ENCODE measurements at places on chromosomes 4 and X.
A peak's percentile ranks its signal among the peaks of the same experiment; 100 is the strongest.

DNA sequence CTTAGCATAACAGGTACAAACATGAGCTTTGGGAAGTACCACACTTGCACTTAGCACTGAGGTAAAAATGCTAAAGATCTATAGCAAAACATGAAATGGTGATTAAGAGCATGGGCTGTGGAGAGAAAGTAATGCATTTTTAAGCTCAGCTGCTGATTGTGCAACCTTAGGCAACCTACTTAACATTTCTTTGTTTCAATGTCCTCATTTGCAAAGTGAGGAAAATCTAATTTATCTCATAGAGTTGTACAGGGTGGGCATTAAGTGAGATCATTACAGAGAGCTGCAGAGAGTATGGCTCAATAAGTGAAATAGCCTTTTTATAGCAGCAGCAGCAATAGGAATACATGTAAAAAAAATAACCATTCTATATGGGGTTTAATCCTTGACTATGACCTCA is 87.0 kb downstream of the PAK3 start:
- no peak for DNase-seq

DNA sequence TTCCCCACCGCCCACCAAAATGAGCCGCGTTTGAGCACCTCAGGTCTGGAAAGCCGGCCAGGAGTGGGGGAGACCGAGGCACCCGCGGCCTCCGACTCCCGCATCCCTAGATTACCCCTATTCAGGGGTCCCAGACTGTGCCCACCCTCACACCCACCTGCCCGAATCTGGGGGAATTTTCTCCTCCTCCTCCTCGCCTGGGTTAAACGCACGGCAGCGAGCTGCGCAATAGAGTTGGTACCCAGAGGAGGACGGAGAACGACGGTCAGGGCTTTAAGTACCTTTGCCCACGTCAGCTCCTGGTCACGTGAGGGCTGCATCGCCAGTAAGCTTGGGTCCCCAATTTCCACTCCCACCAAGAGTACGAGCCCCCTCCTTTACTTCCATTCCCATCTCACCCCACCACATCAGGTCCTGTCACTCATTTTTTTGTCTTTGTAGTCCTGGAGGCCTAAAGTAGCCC is at the start of gene ARMCX2:
Gene ARMCX2, minus strand, starts transcription at position 250 of the 463 bp plus-strand sequence. CDS start 2,262 bp downstream, outside the sequence.
- no peak for DNase-seq

DNA sequence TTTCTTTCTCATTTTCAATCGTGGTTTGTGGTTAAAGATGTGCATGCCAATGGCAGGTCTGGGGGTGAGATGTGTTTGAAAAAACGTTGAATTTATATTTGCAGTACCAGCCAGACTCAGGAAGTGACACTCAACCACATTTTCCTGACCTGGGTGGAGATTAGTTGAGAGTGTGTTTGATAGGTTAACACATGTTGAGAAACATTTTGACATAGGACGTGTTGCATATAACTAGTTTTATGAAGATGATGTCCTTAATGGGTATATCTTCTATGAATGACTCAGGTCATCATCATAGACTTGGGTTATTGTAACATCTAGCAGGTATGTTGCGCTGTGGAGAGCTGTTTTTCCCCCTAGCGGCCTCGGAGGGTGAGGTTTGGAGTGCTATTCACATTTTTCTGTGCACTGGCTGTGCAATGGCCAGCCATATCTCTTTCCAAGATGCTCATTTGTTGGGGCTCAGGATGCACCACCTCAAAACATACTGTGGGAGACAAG is 21.7 kb upstream of the CD38 start:
- peak; percentile 31 for DNase-seq

DNA sequence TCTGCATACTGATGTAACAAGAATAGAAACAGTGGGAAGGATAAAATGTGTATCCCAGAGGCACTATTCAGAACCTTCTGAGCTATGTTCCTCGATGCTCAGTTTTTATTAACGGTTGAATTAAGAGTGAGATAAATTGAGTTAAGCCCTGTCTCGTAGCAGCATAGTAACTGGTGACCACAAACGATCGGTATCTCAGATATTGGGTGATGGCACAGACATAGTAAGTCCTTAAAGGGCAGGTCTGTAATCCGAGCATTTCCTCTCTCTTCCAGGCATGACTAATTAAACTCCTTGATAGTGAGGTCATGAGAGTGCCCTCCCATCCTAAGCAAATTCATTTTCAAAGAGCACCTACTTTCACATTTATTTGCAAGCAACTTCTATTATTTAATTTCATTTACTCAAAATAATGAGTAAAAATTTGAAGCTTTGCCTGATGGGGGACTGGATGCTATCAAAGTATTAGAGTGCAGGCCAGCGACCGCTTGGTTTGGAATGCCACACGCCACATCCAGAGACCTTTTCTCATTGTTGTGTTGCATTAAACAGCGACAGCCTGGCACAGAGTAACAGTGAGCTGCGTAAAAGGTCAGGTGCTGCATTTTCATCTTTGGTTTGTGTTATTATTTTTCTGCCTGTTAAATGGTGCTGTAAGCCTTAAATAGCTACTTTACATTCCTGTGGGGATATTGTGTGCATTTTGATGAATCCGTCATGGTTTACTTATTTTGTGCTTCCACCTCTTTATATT is 101.9 kb downstream of the PCDH7 start:
- no peak for DNase-seq

GRCh38 chr4:83223781-83224180 is 60.8 kb downstream of the COQ2 start:
- DNase-seq: no peak

DNA sequence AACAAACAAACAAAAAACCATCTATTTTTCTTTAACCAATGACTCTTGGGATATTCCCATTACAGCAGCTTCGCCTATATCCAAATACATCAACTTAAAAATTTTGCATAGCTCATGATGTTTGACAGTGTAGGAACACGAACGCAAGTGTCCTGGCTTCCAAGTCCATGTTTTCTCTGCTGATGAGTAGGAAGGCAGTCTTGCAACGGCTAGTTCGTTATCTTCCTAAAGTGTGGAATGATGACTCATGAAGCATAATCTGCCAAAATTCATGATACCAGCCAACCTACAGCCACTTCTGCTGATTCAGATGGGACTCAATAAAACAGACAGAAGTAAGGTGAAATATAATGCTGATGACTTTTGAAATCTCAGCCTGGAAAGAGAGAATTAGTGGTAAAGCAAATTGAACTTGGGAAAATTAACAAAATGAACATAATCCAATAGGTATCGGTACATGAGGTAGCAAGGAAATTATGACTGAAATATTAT is 6.4 kb upstream of the SEPTIN11 start:
- DNase-seq: no peak

DNA sequence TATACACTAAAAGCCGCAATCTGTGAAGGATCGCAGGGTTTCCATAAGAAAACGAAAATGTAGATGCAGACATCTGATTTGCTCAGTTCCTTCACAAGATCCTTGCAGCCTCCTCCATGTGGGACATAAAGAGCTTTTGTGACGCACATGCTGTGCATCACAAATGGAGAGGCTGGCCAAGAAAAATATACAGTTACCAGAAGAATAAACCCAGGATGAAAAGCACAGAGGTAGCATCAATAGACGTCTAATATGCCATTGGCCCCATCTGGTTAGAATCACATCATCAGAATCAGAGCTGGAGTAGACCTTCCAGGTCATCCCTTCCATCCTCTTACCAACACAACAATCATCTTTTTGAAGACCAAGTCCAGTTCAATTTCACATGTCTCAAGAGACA is 517.4 kb downstream of the RAB28 start:
- no peak for DNase-seq

GRCh38 chr4:10619855-10620254 is 64.7 kb downstream of the CLNK start:
- DNase-seq: no peak

- no peak for DNase-seq
Measured at GRCh38 chr4:155407480-155407879, 30.7 kb upstream of the MAP9 start.

DNA sequence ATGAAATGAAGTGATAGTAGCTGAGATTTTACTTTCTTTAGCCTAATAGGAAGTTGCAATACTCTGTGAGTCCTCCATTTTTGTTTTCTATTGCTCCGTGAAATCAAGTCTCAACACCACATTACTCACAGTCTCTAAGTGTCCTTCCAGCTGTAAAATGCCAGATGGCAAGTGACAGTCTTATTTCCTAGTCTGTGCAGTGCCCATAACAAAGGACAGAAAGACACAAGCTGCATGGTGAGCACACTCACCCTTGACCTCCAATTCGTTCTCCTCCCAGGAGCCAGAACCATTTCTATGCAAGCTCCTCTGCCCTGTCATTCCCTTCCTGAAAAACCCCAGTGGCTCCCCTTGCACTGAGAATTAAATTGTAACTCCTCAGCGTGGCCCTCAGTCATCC is 101.6 kb downstream of the PARM1 start:
- DNase-seq: no peak

DNA sequence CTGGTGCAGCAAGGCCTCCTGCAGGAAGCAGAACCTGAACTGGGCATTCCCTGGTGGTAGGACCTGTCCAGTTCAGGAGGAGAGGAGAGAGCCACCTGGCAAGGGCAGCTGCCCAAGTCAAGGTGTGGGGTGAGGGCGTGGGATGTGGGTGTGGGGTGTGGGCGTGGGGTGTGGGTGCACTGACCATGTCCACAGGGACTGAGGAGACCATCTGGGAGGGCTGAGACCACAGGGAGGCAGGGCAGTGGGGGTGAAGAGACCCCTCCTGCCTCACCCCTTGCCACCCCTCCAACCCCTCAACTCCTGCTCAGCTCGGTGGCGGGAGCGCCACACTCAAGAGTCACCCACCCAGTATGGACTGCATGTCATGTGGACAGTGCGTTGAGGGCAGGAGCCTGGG is 117.9 kb downstream of the CPZ start:
- DNase-seq: no peak

DNA sequence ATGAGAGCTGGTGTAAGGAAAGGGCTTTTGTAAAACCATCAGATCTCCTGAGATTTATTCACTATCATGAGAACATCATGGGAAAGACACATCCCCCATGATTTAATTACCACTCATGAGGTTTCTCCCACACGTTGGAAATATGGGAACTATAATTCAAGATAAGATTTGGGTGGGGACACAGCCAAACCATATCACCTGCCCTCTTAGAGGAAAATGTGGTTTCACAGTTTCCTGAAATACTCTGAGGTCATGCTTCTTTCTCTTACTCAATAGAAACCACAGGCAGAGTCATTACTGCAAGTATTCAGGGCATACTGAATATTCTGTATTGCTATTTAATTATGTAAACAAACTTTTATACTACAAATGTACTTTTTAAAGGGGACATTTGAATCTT is 1453.3 kb downstream of the PCDH18 start:
- no peak for DNase-seq

GRCh38 chr4:113950207-113950606 is 29.2 kb downstream of the ARSJ start:
- DNase-seq: no peak

DNA sequence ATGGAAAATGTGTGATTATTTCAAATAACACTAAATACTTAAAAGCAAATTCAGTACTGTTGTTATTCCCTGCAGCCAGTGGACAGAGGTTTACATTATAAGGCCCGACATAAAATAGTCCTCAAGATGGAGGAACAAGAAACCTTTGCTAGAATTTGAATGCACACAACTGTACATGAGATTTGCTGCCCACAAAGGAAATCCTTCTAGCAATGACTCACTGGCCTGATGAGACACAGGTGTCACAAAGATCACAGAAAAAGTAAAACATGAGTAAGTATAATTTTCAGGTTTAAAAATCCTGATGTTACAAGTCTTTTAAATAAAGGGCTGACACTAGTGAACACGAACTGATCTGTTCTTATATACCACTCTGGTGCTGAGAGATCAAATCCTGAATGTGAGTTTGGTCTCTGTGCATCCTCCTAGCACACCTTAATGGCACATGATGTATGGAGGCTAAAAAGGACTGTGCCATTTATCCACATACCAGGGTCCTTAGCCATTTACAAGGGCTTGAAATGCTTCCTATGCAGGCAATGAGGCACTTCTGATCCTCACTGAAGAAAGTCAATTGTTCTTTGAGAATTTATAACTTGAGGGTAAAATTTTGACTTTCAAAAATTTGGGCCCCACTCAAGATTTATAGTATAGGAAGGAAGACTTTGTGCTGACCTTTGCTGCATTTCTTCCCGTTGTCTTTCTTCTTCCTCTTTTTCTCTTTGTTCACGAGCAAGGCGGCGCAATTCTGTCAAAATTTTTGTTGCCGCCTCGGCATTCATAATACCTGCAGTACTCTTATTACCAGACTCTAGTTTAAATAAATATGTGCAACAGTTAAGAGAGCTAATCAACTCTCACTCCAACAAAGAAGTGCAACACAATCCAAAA is 23.0 kb downstream of the MAP7D3 start:
- DNase-seq: no peak

GRCh38 chr4:68368691-68369131 is 18.8 kb upstream of the YTHDC1 start:
- no peak for DNase-seq

DNA sequence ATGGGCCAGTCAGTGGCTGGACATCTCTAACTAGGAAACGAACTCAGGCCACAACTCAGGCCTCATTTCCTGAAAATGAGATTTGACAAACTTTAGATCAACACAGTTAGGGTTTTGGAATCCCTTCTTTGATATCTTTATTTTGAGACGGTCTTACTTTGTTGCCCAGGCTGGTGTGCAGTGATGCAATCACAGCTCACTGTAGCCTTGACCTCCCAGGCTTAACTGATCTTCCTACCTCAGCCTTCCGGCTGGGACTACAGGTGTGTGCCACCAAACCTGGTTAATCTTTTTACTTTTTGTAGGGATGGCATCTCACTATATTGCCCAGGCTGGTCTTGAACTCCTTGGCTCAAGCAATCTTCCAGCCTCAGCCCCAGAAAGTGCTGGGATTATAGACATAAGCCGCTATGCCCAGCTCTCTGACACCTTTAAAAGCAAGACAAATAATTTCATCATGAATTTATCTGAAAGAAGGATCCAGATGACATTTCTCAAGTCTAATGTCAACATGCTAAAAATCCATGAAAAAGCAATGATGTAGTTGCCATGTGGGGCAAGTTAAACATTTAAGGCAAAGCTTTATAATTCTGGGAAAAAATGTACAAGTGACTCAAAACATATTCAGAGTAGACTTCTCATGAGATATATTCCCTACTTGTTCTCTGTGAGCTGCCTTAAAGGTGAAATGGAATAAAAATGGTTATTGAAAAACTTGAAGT is 89.1 kb upstream of the CBR4 start:
- DNase-seq: no peak

DNA sequence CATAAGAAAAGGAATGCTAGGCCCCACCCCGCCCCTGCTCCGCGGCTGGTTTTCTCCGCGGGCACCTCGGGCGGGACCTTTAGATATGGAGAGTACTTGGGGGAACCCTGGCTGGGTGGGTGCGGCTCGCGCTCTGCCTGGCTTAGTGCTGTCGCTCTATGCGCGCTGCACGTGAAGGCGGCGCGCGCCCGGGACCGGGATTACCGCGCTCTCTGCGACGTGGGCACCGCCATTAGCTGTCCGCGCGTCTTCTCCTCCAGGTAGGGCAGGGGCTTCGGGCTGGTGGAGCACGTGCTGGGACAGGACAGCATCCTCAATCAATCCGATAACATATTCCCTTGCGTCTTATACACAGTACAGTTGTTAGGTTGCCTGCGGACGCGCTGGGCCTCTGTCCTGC is 56.0 kb downstream of the MAGEB10 start:
- DNase-seq: no peak
